ENCODE measurements at places on chromosomes 4 and X.
A peak's percentile ranks its signal among the peaks of the same experiment; 100 is the strongest.

DNA sequence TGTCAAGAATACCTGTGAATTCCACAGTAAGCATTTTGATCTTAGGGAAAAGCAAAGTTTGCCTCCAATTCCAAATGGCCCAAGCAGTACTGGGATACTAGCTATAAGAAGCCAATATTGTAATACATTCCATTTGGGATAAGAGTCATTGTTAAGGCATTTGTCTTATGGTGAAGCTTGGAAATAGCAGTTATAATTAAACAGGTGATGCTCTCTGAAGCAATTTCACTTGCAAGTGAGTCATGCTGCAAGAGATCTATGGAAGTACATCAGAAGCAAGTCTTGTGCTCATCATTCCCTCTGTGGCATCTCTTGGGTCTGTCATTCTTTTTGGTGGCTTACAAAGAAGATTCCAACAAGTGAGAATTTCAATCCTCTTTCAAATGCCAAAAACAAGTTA is 386.4 kb upstream of the RPS6KA3 start:
- DNase-seq = no peak

DNA sequence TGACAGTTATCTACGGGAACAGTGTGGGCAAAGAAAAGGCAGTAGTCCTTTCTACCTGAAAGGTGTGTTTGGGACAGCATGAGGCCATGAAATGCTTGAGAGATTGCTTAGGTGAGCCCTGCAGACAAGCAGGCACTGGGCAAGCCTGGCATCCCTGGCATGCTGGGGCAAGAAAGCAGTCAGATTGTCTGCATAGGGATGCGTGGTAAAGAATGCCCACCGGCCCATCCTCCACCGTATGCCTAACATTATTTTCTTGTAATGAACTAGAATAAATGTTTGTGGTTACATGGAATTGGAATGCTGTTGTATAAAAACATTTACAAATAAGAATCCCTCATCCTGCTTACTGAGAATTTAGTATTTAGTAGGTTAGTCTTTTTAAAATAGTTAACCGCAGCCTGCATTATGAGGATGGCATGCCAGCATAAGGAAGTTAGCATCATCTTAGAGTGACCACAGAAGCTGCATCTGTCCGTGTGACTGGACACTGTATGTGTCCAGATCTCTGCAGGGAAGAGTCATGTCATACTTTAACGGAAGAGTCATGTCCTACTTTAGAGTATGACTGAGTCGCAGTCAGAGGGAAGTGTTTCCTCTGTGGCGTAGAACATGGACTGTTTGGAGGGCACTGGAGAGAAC is 18.9 kb downstream of the ZBTB49 start:
- peak; percentile 77 for DNase-seq

DNA sequence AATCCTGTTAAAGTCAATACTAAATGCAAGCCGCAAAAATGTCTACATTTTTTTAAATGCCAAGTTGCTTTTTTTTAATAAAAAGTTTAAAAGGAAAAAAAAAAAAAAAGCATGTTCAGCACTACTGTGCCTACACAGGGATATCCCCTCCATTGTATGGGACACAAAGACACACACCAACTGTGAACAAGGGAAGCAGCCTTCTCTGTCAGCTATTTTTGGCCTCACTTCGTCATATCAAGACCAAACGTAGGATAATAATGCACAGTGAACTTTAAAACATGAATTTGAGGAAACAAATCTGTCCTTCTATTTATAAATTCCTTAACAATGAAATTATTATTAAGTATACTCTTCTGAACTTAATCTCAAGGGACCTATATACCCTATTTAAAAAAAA is 4.4 kb downstream of the FBXW7 start:
- DNase-seq = no peak

DNA sequence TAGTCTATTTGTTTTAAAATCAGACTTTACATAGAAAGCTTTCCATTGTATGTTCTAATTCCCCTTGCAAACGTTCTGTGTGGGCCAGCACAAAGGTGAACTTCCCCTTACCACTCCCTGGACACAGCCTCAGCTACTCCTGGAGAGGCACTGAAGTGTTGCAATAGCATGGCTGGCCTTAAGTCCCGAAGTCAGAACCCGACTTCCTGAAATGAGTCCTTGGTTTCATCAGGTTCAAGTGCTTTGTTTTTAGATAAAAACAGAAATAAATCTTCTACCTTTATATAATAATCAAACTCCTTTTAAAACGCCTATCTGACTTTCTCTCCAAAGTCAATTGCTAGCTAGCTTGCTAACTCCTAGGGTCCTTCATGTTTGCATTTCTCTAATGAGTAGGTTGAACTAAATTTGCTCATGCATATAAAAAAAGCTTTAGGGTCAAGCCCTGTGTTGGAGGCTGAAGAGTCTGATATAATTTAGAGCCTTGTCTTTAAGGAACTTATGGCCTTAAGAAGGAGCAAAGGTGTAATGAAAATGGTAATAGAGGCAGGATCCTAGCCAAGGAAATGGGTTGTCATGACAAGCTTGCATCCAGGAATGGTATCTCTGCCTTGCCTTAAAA is 9.0 kb downstream of the BMP3 start:
- DNase-seq = no peak

DNA sequence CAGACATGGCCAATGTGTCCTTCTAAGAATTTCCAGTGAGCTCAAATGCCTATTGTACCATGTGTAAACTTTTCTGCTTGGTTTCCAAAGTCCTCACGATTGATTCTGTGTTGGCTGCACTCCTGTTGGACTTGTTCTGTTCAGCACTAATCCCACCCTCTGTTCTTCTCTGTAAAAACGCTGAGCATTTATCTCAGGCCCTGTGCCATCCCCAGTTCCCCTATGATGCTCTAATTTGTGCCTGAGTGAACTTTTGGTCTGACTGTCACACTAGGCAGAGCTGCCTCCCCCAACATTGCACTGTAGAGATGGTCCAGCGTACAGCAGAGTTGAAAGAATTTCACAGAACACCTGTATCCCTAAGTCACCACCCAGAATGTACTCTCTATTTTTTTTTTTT is 76.1 kb upstream of the STS start:
- no peak for DNase-seq

- DNase-seq = peak; percentile 9
These were observed 992.6 kb downstream of the NLGN4X start for GRCh38 chrX:5236096-5236495.

DNA sequence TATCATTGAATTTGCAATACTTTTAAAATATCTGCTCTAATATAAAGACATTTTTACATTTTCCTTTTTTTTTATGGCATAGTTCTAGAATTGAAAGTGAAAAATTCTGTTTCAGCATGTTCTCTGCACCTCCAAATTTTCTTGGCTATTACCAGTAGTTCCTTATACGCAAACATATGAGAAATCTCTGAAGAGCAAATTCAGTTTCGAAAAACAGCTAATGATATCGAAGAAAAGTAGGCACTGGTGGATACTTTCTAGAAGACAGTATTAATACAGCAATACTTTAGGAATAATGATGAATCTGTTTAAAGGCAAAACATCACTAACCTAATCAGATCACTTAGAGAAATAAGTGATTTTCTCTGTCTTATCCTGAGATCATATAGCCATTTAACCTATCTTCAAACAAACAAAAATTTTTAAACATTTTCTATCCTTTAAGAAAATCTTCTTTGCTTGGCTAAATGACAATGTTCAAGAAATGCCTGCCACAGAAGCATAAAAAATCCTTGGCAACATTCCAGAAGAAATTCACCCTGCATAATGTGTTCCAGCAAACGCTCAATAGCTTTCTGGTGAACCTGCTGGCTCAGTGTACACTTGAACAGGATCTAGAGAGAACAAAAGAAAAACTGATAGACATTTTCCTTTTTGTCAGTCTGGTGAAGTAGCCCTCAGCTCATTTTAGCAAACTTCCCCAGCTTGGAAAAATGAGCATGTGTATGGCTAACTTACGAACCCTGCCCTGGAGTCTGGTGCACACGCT is 51.2 kb upstream of the KLF3 start:
- DNase-seq = no peak

- no peak for DNase-seq
These were observed 427.5 kb downstream of the RPA4 start for GRCh38 chrX:97311066-97311778.

DNA sequence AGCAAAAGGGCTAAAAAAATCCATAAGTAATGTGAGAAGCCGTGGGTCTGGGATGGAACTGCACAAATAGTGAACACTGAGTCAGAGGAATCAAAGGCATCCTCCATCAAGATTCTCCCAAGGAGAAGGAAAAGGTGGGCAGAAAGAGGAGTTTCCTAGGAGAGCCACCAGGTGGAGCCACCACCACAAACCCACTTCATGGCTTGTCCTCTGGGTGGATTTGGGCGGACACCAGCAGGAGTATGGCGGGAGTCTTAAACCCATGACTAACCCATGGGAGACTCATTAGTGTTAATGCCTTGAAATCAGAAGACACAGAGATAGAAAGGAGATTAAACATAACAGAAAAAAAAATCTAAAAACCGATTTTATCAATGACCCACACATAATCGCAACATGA is 147.7 kb downstream of the SH3KBP1 start:
- peak; percentile 77 for DNase-seq

DNA sequence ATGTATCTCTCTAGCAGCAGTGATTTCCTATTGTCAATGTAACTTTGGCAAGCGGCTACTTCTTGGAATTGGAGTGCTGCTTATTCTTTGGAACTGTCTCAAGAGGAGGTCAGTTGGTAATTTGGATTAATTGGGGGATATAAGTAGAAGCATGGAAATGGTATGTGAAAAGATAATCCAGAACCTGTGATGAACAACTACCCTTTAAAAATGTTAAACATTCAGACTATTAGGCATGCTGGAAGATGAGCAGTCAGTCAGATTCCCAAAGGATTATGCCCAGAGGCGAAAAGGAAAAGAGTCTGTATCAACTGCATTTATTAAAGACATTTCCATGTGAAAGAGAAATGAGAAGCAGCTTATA is 62.5 kb downstream of the SEC24D start:
- no peak for DNase-seq

- no peak for DNase-seq
These were observed 93.6 kb upstream of the FTHL17 start for GRCh38 chrX:31165241-31166035.

GRCh38 chr4:87406462-87406861 is 15.5 kb upstream of the HSD17B11 start:
- no peak for DNase-seq

DNA sequence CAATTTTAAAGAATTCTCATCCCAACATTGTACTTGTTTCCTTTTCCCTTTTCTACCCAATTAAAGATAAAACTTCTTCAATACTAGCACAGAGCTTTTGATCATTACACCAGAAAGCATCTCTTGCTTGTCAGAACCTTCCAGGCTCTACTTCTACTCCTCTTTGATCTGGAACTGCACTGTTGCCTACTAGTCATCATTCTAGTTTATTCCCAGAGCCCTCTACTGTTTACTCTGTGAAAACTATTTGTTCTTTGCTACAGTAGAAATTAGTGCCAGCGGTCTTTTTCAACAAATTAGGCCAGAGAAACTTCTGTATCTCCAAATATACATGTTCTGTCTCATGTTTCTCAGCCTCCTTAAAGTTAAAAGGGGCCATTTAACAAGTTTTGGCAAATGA is 46.8 kb upstream of the TMPRSS11F start:
- DNase-seq = no peak

- peak; percentile 1 for DNase-seq
These were observed 78.9 kb downstream of the NDST3 start for GRCh38 chr4:118113220-118113619.

GRCh38 chrX:154013614-154014360 is 5.9 kb downstream of the IRAK1 start:
- DNase-seq = peak; percentile 16

DNA sequence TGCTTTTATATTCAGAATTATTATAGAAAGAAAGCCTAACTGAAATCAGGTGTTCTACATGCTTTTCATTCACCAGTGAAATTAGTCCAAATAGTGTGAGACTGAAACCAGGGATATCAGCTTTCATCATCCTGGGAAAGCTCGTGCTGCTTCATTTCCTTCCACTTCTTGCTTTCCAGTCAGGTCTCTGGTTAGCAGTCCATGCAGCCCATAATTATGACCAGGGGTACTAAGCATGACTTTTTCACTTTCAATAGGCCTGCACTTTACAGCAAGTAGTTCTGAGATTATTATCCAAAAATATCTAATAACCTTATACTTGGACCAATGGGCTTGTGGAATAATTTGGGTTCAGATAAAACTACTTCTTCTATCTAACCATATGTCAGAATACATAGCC is 673.2 kb upstream of the MAGEB2 start:
- no peak for DNase-seq

- DNase-seq = no peak
These were observed 19.8 kb upstream of the PHKA2 start for GRCh38 chrX:19003756-19004155.

- DNase-seq = no peak
These were observed 42.5 kb downstream of the TMEM164 start for GRCh38 chrX:110045421-110045820.

DNA sequence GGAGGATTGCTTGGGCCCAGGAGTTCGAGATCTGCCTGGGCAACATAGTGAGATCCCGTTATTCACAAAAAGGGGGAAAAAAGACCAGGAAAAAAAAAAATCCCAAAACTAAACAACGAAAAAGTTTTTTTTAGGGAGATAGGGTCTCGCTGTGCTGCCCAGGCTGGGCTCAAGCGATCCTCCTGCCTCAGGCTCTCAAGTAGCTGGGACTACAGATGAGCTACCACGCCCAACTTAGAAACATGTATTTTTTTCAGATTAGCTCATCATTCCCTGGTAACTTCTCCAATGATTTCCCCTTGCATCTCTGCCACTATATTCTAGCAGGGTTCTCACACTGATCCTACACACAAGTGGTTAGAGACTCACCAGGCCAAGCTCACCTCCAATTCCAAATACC is 24.4 kb upstream of the IRAK1 start:
- no peak for DNase-seq

DNA sequence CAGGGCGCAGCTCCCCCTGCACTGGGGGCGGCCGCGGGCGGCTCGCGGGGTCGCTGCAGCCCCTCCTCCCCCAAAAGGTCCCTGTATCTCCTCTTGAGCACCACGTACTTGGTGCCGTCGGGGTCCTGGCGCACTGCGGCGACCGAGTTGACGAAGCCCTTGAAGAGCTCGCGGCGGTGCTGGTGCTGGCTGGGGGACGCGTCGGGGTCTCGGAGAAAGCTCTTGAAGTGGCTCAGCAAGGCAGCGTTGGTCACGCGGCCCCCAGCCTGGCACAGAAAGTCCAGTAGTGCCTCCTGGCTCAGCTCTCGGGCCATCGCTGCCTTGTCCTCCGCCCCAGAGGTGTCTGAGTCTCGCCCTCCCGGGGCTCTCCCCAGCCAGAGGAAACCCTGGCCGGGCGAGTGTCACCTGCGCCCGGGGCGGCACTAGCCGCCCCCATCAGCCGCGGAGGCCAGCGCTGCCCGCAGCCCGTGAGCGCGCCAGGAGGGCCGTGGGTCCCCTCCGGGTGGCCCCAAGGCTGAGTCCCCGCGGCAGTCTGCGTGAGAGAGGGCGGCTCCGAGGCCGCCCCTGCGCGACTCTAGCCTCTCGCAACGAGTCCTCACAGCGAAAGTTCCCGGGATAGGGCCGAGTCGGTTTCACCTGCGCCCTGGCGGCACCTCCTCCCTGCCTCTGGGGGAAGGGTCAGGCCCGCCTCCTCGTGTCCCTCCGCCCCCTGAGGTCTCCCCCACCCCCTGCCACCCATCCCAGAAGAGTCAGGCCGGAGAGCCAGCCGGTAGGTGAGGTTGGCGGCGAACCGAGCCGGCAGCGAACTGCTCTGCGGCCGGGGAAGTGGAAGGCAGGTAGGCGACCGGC is at the start of gene SOWAHB:
SOWAHB (minus strand) TSS at position 609 of the 849 bp plus-strand sequence; CDS start at position 314, 295 bp downstream.
- DNase-seq = no peak

- peak; percentile 11 for DNase-seq
These were observed 70.7 kb upstream of the NFKB1 start for GRCh38 chr4:102430461-102430910.

GRCh38 chr4:52780617-52781354 is 29.6 kb upstream of the ERVMER34-1 start:
- DNase-seq = peak; percentile 28

- DNase-seq = peak; percentile 79
These were observed 139.4 kb upstream of the SCML1 start for GRCh38 chrX:17597836-17598439.
